ENCODE measurements at places on chromosomes 13 and 19.
A peak's percentile ranks its signal among the peaks of the same experiment; 100 is the strongest.

DNA sequence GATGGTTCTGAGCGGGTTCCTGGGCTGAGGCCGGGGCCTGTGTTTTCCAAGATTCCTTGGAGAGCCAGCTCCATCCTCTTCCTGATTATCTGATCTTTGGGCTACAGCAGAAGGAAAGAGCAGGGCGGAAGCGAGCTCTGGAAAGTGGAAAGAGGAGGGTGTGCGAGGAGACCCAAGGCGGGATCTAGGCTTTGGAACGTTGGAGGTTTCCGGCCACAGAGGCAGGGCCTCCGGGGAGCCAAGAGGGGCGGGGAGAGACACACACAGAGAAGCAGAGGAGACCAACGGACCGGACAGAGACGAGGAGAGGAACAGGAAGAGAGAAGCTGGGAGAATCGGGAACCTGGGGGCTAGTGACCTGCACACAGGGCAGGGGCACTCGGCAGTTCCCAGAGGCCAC, at the start of gene CLEC11A:
CLEC11A (plus strand) TSS at position 296 of the 400 bp plus-strand sequence. CDS start 162 bp downstream, outside the sequence.
- DNase-seq = peak; percentile 51

- DNase-seq = no peak
Measured at GRCh38 chr13:40432018-40432978, 234.1 kb downstream of the FOXO1 start.

GRCh38 chr13:111912453-111912866, 154.5 kb upstream of the SOX1 start:
- DNase-seq = no peak

- no peak for DNase-seq
Measured at GRCh38 chr13:71513411-71514033, 353.5 kb downstream of the DACH1 start.

- DNase-seq = no peak
Measured at GRCh38 chr19:43457809-43458208, 7.6 kb downstream of the LYPD3 start.

- DNase-seq = no peak
Measured at GRCh38 chr19:10122045-10122444, 2.3 kb upstream of the EIF3G start.

GRCh38 chr13:111973605-111974340, 93.2 kb upstream of the SOX1 start:
- DNase-seq = no peak

GRCh38 chr19:17803264-17803896, 8.4 kb downstream of the B3GNT3 start:
- DNase-seq = no peak

GRCh38 chr13:33940898-33941297, 122.9 kb downstream of the RFC3 start:
- peak; percentile 37 for DNase-seq

GRCh38 chr13:111210544-111211469, 95.7 kb downstream of the ARHGEF7 start:
- no peak for DNase-seq

DNA sequence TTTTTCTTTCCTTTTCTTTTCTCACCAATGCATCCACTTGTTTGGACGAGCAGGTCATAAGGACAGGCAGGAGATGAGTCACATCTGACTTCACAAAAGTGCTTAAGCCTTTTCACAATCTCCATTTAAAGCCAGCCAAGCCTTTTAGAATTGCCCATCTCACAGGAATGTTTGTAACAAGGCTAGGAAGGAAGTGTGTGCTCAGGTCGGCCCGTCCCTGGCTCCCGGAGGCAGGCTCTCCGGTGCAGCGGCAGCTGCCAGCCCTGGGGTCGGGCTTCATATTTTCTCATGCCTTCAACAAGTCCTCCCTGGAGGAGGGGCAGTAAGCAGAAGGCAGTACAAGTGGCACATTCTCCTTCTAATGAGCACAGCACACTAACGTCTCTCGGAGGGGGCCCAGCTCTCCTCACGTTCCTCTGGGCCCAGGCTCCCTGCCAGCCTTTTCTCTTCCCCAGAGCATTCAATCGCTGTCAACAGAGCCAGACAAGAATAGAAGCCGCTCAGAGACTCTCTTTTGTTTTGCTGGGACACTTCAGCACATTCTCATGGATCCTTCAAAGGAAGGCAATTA, 180.5 kb downstream of the COL4A1 start:
- DNase-seq = peak; percentile 54

GRCh38 chr19:4519521-4520277, 1.4 kb upstream of the PLIN4 start:
- DNase-seq = no peak

GRCh38 chr19:15836330-15837220, 21.1 kb upstream of the OR10H1 start:
- DNase-seq = no peak

DNA sequence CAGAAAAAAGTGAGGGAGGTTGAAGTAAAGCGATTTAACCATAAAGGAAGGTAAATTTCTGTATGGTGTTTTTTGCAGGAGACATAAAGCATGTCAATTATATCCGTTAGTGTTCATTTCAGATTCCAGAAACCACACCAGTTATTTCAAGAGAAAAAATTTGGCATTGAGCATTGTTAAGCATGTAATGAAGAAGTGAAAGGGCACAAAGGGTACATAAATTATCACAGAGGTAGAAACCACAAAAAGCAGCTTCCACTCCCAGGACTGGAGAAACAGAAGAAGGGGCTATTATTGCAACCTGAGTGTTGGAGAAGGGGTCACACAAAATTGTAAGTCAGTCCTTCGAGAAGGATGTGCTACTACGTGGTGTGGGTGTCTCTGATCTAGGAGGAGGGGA, 72.2 kb upstream of the DACH1 start:
- DNase-seq = no peak

DNA sequence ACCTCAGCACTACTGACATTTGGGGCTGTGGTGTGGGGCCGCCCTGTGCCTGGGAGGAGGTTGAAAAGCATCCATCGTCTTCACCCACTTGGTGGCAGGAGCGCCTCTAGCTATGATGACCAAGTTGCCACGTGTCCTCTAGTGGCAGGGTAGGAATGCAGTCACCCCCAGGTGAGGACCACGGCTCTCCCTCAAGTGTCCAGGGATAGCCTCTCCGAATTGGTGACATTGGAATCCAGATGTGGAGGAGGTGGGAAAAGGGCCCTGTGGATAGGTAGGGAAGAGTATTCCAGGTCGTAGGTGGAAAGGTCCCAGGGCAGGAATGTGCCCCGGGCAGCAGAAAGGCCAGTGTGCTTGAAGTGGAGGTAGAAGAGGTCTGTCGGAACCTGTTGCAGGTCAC, 37.6 kb downstream of the ARHGEF18 start:
- peak; percentile 52 for DNase-seq

DNA sequence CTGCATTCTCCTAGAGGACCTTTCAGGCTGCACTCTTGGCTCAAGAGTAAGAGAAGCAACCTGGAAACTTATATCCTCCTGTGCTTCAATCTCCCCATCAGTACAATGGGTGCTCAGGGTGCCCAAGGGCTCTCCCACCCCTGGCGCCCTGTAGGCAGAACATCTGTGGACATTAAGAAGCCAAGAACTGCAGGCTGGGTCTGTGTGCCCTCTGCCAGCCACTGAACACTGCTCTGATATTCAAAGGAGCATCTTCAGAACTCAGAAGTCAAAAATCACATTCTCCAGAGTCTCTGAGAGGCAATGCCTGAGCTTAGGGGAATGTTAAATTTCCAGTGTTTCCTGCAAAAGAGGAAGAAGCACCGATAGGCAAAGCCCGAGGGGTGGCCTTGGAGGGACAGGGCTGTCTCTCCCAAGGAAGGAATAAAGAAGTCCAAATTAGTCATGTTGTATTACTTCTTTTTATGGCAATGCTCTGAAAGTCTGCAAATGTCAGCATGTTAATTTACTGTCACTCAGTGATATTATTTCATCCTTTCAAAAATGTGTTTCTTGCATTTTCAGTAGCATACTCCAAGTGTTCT, 88.1 kb downstream of the TSHZ3 start:
- no peak for DNase-seq

- DNase-seq = no peak
Measured at GRCh38 chr19:30153326-30154210, 211.5 kb downstream of the URI1 start.

GRCh38 chr13:97544031-97544765, 110.2 kb downstream of the RAP2A start:
- no peak for DNase-seq

GRCh38 chr13:75416327-75417011, 65.5 kb downstream of the TBC1D4 start:
- peak; percentile 40 for DNase-seq

- no peak for DNase-seq
Measured at GRCh38 chr13:111017755-111018459, 97.2 kb upstream of the ARHGEF7 start.

DNA sequence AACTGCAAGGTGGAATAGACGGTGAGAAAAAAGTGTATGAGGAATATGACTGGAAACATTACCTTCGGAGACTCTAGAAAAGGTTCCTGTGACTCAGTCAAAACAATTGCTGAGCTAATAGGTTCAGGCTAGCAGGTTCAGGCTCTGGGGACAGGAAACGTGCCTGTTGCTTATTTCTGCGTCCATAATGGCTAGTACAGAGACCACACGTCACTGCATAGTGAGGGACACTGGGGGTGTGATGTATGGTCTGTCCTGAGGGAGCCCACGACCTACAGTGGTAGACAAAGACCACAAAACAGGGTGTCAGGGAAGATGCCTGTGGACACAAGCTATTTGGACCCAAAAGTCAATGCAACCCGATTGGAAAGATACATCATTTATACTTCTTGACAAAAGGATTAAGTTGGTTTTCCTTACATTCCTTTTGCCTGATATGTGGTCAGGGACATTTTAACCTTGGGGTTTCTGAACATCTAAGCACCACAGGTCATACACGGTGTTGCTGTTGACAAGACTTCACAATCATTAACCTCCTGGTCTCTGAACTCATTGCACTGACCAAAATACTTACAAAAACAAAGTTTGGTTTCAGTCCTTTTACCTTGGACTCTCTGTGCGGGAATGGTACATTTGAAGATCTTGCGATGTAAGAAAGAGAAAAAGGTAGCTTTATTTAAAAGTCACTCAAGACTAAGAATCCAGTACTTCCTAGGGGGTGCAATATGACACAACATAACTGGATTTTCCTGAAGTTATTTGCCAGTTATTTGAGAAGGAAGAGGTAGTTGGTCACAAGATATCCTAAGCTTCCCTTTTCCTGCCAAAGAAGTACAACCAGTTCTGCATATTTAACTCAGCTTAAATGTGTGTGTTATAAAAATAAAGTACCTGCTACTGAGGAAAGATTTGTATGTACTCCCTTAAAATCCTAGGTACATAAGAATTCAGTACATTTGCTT, 20.0 kb downstream of the CRYL1 start:
- DNase-seq = no peak

DNA sequence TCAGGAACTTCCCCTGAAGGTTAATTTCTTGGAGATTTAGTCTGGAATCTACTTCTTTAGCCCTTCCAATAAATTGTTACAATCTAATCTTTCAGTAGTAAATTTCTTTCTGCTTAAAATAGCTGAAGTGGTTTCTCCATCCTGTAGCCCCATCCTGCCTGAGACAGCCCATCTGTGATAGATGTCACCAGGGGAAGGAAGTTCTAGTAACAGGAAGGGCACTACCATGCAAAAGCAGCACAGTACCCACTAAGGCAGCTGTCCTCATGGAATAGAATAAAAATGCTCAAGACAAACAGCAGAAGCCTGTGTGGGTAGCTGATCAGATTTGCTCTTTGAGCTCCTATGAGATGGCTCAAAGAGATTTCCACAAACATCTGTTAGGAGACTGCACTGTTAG, 1036.5 kb downstream of the SLITRK5 start:
- DNase-seq = no peak

DNA sequence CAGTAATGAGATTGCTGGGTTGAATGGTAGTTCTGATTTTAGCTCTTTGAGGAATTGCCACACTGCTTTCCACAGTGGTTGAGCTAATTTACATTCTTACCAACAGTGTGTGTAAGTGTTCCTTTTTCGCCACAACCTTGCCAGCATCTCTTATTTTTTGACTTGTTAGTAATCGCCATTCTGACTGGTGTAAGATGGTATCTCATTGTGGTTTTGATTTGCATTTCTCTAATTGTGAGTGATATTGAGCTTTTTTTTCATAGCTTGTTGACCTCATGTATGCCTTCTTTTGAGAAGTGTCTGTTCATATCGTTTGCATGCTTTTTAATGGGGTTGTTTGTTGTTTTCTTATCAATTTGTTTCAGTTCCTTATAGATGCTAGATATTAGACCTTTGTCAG, 245.0 kb downstream of the MTUS2 start:
- DNase-seq = no peak

- no peak for DNase-seq
Measured at GRCh38 chr13:79468819-79469218, 12.1 kb upstream of the NDFIP2 start.

DNA sequence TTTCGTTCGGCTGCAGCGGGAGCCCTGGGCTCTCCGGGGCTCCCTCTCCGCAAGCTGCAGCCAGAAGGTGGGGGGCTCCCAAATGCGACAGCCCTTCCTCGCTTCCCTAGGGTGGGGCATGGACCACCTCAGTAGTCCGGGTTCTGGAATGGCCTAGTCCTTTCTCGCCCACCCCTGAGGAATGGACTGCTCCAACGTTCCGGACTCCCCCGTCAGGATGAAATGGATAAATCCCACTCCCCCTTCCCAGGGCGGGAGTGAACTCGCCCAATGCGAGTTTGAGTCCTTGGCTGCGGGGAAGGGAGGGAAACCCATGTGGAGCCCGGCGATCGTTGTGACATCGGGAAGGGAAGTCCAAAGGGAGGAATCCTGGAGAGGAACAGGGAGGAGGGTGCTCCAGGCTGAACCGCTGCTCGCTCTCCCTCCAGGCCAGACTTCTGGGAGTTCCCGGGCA, 5.5 kb downstream of the HRC start:
- peak; percentile 93 for DNase-seq

DNA sequence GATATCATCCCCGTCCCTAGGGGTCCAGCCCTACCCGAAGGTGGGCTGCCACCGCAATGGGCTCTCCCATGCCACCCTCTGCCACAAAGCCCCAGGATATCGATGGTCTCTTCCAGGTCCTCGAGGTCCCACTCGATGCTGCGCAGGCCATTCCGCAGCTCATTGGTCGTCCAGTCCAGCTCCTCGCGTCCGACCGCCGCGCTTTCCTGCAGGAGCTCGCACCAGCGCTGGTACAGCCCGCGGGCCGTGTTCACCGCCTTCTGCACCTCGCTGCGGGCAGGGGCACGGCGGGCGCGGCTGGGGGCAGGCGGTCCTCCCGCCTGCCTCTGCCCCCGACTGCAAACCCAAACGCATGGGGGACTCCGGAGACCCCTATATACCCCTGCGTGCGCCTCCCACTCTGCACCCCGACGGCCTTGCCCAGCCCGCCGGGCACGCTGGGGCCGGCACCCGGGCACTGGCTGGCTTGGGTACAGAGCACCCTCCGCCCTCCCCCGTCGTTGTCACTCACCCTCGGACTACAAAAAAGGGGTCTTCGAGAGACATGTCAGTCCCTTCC, 468 bp downstream of the STX10 start:
- peak; percentile 76 for DNase-seq

DNA sequence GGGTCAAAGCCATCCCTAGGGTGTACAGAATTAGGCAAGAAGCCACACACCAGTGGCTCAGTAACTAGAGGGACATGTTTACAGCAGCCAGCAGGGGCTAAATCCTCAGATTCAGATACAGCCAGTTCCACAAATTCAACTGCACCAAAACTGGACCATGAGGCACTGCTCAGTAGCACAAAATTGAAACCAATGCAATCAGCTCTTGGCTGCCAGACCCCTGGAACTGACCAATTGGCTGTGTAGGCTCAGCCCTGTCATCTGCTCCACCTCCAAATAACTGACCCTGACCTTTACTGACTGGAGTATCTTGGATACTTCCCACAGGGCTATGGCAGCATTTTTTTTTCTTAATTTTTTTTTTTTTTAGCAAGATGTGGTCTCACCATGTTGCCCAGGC, 226.5 kb downstream of the FOXO1 start:
- DNase-seq = no peak

Measured in GM23338 (cell line).